ENCODE measurements at places on chromosomes 5 and 9.

GRCh38 chr5:1247811-1248210 lies 22.6 kb downstream of the SLC6A18 start:
- DNase-seq: no peak

GRCh38 chr9:114400219-114400618 lies 12.4 kb upstream of the AKNA start:
- no peak for DNase-seq

GRCh38 chr9:125241863-125242739 lies 958 bp upstream of the HSPA5 start:
- DNase-seq: no peak

DNA sequence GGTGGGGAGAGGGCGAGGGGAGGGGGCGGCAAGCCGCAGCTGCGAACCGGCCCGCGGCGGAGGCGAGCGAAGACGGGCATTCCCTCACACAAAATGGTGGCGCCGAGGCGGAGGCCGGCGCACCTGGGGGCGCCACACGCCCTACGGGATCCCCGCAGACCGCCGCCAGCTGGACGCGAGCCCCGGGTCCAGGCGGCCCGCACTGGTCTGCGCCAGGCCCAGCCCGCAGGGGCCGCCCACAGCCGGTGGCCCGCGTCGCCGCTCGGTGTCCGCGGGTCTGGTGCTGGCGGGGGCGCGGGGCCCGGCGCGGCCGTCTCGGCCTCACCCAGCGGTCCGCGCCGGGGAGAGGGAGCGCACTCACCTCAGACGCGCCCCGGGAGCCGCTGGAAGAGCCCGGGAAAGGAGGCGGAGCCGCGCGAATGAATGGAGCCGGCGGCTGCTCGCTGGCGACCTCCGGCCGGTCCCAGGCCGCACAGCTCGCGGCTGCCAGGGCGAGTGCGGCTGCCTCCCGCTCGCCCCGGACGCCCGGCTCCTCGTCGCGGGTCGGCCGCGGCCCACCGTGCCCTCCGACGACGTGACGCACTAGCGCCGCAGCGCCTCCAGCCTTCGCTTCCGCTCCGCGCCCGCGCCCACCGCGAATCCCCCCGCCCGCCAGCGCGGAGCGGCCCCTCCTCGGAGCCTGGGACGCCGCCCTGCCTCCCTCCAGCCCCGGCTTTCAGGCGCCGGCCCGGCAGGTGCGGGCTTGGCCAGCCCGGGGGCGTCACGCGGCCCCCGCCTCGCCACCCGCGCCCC lies at the start of gene FAM169A:
FAM169A (minus strand) TSS at position 584 of the 792 bp plus-strand sequence. CDS start 24,711 bp downstream, outside the sequence.
- DNase-seq: peak; percentile 47

- DNase-seq: no peak
Measured at GRCh38 chr9:85377731-85378289, 363.9 kb downstream of the AGTPBP1 start.

DNA sequence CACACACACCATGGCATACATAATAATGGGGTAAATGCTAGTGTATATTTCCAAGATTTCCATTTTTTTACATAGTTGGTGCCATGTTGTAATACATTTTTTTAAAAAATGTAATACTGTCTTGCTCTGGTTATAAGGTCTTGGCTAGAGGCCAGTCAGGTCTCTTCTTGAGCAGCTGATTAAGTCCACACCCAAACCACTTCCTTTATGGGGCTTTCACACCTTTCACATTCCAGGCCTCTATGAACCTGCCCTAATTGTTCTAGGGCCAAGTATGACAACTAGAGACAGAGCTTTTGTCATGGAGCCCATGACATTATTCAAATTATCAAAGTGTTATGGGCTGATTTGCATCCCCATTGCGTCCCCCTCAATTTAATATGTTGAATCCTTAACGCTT lies 495.6 kb upstream of the CTNND2 start:
- DNase-seq: no peak

DNA sequence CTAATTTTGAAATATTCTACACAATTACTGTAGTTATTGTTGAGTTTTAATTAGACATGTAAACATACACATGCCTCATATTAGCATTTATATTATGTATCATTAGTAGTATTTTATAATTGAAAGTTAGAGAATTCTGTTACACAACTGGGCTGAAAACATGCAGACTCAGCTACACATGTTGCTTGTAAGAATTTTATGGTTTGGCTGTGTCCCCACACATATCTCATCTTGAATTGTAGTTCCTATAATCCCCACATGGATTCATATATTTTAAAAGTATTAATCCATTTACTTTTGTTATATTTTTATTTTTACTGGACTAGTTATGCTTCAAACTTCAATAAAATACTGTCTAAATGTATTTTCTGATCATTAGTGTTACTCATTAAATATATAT lies 2075.3 kb upstream of the C9orf72 start:
- DNase-seq: no peak

DNA sequence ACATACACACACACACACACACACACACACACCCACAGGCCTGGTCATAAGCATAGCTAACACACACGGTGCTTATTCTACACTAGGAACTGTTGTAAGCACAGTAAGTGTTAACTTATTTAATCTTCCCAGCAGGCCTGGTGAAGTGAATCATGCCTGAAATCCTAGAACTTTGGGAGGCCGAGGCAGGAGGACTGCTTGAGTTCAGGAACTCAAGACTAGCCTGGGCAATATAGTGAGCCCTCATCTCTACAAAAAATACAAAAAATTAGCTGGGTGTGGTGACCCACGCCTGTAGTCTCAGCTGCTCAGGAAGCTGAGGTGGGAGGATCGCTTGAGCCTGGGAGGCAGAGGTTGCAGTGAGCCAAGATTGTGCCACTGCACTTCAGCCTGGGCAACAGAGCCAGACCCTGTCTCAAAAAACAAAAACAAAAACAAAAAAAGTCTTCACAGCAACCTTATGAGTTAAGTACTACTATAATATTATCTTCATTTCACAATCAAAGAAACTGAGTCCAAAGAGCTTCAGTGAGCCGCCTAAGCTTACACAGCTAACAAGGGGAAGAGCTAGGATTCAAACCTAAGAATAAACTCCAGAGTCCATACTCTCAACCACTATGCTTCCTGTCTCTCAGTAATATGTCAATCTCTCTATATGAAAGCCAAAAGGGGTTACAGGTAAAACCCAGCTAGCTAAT lies 2.3 kb downstream of the MEGF9 start:
- DNase-seq: peak; percentile 21

- peak; percentile 61 for DNase-seq
Measured at GRCh38 chr9:91426123-91426745, 2.6 kb upstream of the NFIL3 start.

DNA sequence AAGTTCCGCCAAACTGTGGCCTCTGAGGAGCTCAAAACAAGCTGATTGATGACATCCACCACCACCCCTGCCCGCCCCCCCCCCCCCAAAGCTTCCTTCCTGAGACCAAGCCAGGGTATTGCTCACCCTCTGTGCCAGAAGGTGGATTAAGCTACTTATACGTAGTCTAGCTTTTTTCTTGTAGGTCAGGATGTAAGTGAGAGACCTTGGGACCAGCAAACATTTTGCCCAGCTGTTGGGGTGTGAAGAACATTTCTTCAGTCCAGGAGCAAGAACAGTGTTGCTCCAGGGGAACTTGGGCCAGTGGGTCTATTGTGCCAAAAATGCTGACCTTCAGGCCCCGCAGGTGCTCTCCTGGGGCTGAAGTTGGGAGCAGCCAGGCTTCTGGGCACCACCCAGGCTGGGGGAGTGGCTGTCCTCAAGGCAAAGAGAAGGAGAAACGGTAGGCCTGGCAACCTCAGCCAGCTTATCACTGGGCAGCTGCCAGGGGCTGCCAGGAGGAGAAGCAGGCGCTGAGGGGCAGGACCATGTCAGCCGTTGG lies 18.0 kb downstream of the NEURL1B start:
- no peak for DNase-seq

DNA sequence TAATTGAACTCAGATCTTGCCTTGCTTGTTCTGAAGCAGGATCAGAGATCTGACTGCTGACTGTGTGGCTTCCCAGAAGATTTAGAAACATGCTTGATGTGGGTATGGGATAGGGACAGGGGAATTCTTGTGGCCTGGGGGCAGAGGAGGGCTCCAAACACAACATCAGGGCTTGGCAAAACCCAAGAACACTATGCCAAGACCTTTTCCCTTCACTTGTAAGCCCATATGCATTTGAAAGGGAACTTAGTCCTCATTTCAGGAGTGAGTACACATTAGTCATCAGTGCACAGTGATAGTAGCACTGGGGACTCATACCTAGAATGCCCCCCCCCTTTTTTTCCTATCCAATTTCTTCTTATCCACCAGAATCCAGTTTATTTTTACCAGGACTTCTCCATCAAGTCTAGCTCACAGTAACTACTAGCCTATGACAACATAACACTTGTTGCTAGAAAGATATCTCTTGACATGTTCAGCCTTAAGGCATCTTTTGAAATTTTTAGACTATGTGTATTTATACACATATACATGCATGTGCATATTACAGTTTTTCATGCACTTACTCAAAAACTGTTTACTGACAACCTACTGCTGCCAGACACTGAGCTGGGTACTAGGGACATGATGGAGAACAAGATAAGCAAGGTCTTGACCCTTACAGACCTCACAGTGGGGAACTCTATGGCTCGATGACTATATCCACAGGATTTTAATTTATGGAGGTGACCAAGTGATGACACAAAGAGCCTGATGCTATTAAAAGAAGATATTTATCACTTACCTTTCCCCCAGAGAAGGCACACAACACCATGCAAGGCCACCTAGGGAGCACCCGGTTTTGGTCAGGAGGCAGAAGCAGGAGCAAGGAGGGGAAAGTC lies 158.3 kb upstream of the MAP3K1 start:
- no peak for DNase-seq

DNA sequence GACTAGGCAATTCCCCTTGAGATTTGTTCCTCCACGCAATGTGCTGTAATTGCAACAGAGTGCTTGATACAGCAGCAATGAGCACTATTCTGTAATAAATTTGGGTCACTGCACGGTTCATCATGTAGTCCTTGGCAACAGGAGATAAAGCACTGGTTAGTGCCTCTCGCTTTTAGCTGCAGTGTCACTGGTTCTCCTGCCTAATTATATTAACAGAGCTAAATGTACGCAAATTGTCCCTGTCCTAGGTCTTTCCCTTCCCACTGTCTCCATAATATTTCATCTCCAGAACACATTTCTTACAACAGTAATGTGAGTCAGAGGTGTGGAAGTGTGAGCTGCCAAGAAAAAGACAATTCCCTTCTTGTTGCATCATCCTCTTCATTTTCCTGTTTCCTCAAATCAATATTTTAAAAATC lies 553.1 kb downstream of the ZNF608 start:
- DNase-seq: no peak

GRCh38 chr5:150589862-150590601 lies 50.4 kb upstream of the SYNPO start:
- no peak for DNase-seq

DNA sequence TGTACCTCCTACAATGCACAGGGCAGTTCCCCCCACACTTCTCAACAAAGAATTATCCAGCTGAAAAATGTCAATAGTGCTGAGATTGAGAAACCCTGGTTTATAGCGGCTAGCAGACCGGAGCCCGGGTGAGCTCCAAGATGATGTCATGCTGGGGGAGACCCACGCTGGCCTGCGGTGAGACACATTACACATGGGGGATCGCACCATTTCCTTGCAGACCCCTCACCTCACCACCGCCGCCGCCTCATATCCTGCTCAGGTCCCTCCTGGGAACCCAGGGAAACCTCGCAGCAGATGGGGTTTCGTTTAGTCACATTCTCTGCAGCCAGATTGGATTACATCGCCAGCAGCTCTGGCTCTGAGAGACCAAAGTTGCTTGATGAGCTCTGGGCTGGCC lies 14.7 kb upstream of the TNC start:
- no peak for DNase-seq

GRCh38 chr5:96404191-96404867 lies 28.7 kb downstream of the PCSK1 start:
- no peak for DNase-seq

DNA sequence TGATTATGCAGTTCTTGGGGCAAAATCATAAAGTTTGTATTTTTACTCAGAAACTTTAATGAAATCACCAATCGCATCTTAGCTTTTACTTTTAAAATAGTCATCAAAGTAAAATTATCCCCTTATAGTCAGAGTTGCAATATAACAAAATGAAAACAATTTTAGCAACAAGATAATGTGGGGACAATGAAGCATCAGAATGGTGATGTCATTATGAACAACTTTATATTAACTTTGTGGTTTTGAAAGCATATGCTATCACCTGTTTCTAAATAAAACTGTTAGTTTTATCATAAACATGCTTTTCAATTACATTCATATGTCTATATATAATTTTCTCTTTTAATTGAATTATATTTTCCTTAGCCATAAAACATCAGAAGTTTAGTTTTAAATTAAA lies 856.8 kb downstream of the CDH9 start:
- DNase-seq: no peak

DNA sequence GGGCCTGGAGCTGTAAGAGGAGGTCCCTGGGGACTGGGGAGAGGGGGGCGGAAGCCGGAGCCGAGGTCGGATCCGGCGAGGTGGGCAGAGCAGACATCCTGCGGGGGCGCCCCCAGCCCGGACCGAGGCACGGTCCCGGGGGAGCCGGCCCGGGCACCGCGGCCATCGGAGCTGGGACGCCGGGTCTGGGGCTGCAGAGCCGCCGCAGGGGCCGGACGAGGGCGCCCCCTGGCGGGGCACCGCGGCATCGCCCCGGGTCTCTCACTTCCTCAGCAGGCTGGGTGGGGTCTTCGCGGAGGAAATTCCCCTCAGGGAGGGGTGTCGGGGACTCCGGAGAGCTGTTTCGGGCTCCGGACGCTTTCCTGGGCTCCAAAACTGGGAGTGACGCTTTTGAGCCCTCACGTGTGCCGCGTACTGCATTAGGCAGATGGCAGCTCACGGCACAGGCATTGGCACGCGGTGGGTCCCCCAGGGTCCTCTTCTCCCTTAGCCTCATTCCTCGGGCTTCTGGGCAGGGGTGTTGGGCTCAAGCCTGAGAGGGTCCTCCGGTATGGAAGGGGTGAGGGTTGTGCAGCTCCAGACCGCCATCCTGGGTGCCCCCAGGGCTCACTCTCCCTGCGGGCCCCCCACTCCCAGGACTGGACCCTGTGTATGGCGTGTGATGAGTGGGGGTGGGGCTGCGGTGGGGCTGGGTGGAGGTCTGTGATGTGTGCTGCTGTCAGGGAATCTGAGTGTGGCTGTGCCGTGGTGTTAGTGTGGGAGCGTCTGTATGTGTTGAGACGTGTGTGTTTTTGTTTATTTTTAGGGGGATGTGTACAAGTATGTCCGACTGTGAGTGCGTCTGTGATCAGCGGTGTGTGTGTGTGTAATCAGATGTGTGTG lies 29.6 kb downstream of the LHX2 start:
- peak; percentile 64 for DNase-seq

GRCh38 chr9:138120072-138120471 lies 242.5 kb downstream of the CACNA1B start:
- no peak for DNase-seq

GRCh38 chr9:636931-637591 lies 204.4 kb upstream of the DMRT1 start:
- no peak for DNase-seq

DNA sequence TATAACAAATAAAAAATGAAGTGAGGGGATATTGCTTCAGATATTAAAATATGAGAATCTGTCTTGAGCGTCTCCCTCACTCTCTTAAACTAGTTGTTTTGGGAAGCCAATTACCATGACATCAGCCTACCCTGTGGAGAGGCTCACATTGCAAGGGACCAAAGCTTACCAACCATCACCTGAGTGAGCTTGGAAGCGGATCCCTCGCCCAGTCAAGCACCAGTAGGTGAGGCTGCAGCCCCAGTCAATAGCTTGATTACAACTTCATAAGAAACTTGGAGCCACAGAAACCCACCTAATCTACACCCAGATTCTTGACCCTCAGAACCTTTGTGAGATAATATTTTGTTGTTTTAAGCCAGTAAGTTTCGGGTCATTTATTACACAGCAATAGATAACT lies 206.2 kb downstream of the CEMIP2 start:
- DNase-seq: no peak

All from KBM-7 (cell line).